ENCODE measurements at places on chromosomes 13 and 19.

- DNase-seq, result no peak
These were observed 73.3 kb downstream of the OLFM4 start for GRCh38 chr13:53101883-53102282.

DNA sequence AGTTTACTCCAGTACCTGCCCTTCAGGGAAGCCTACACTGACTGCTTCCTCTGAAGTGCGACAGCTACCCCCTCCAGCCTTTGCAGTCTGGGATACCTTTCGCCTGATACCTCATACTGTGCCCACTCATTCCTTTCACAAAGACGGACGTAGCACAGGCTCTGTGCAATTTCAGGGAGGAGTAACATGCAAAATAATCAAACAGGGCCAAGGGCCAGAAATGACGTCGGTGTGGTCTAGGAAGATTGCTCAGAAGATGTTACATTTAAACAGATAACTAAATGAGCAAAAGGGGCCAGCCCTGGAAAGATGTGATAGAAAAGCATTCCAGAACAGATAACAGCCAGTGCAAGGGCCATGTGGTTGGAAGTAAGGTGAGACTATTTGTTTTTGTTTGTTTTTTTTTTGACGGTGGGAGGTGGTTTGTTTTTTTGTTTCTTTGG, 6.6 kb upstream of the DDX39A start:
- DNase-seq, result no peak

- DNase-seq, result no peak
These were observed at the start of gene ANGPTL8 for GRCh38 chr19:11239377-11240000. Gene ANGPTL8 (plus strand): TSS chr19:11239619. CDS start chr19:11239638, 19 bp downstream.

- no peak for DNase-seq
These were observed 20.6 kb downstream of the PNMA8A start for GRCh38 chr19:46450737-46451136.

DNA sequence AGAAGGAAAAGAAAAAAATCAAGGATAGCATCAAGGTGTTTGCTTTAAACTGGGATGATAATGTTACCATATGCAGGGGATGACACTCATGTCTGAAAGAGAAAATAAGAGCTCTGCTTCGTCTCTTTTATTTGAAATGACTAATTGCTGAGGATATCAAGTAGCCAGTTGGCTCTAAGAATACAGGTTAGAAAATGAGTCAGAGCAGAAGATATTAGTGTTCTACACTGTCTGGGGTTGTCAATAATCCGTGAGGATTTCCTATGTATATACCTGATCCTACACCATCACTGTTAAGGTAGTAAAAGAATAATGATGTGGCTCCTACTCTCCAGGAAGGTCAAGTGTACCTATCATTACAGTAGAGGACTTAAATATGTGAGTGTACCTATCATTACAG, 562.5 kb downstream of the GPC6 start:
- no peak for DNase-seq

GRCh38 chr13:80307401-80307987, 33.4 kb downstream of the SPRY2 start:
- no peak for DNase-seq

DNA sequence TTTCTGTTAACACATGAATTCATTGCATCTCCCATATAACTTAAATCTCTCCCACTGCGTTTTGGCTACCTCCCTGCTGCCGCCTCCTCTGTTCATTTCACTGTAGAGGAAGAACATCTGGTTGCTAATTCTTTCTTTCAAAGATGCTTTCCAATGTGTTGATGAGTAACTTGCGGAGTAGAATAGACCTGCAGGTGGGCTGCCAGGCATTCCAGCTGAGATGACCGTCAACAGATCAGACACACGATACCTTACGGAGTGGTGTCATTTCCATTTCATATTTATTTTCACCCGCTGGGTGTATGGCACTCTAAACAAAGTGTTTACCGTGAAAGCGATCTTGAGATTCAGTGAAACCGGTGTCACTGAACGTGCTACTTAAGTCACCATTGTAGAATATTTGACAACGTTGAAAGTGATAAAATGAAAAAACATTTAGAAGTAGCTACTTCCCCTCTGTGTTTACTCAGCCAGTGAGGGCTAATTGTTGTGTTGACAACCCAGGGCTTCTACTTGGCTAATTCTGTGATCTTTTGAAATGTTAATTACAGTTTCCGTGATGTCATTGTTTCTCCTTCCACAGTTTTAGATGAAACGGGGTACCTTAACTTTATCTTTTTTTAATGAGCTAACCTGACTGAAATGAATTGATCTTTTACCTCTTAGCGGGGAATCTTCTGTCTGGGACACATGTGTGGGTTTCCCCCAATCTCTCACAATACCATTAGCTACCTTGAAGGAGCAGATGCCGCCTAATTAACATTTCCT, 228.5 kb upstream of the ARGLU1 start:
- no peak for DNase-seq

DNA sequence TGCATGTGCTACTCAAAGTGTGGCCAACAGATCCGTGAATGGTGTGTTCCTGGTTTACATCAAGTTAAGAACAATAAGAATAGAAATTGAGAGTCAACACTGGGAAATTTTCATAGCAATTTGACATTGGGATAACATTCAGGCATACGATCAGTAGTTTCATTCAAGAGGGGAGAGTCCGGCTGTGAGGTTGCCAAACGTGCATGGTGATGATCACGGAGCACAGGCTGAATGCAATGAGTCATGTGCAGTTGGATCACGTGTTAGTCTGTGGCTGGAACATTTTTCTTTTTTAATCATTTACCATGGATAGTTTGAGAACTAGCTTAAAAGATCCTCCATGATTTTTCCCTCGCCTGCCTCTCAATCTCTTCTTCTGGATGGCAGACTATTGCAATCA, 2.5 kb upstream of the DCT start:
- DNase-seq, result no peak

Measured in femur (tissue), 1 donor.